ENCODE measurements at places on chromosomes 5 and 9. TPM values are rescaled to one million over a fixed set of nuclear protein-coding genes. Genes with fewer than 3 reads are reported as not detected.

DNA sequence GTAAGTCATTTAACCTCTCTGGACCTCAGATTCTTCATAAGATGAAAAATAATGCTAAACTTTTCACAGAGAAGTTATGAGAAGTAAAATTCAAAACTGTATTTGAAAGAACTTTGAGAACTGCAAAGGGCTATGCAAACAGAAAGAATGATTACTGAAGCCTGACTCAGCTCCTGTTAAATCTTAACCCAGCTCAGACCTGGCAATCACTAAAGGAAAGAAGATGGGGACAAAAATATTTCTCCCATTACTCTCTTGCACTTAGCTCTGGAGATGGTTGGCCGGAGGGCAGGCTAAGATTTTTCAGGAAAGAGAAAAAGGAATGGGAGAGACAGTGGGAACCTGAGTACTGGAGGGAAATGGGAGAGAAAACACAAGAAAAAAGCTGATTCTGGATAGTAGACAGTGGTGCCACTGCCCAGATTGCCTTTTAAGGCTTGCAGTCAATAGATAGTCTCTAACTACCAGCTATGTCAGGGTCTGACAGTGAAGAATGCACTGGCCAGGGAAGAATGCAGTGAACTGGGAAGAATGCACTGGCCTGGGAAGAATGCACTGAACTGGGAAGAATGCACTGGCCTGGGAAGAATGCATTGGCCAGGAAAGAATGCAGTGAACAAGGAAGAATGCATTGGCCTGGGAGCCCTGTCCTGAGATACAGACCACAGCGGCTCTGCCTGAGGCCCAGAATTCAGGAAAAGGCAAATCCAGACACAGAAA lies 25.2 kb upstream of the CEMIP2 start:
- DNase-seq: peak; percentile 75

GRCh38 chr9:68741234-68741633 lies 36.2 kb downstream of the PIP5K1B start:
- DNase-seq: no peak

DNA sequence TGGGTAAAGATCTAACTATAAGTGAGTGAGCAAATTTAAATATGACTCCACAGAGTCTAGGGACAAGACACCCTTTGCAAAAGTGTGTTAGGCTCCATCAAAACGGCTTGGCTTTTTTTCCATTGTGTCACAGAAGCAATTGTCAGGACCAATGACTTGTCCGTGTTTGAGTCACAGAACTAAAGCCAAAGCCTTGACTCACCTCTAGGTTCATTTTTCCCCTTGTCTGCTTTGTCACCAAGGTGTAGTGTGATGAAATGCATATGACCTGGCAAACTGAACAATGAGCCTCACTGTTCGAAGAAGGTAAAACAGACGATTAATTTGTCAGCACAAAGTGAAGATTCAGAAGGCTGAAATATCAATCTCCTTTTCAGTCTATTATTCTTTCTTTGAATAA lies 331.0 kb downstream of the GLIS3 start:
- no peak for DNase-seq

GRCh38 chr5:1139331-1140170 lies 27.7 kb upstream of the SLC12A7 start:
- no peak for DNase-seq

DNA sequence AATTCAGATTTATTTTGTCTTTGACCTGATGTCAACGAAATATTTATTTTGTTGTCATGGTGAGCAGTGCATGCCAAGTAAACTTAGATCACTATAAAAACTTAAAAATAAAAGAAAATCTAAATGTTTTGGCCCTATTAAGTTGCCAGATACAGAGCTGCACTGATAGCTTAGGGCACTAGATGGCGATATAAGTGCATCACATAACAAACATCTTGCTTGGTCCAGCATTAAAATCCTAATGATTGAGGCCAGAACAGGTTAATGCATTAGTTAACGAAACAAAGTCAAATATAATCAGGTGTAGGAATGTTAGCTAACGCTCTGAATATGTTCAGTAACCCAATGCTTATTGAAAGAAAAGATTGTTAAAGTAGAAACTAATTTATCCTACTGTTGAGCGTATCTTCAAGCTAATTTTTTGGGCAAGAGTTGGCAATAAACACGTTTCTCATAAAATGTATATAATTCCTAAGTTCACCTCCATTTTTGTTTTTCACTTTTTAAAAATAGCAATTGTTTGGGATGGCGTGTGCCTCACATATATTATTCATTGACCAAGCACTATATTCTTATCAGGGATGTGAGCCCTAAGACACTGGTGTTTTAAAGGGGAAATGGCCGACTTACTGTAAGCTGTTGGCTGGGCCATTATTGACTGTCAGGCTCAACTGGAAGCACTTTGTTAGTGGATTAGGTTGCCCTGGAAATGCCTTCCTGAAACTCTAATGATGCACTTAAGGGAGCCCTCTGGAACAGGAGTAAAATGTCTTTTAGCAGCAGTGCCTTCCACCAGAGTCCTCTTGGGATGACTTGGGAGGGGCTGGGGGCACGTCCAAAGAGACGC lies 33.3 kb downstream of the KCTD16 start:
- DNase-seq: peak; percentile 70

GRCh38 chr5:27208051-27208450 lies 169.7 kb upstream of the CDH9 start:
- no peak for DNase-seq

- no peak for DNase-seq
These were observed 394 bp downstream of the TLR4 start for GRCh38 chr9:117704597-117704996.

The DCTN3 gene
- total RNA-seq: 59.7 TPM

DNA sequence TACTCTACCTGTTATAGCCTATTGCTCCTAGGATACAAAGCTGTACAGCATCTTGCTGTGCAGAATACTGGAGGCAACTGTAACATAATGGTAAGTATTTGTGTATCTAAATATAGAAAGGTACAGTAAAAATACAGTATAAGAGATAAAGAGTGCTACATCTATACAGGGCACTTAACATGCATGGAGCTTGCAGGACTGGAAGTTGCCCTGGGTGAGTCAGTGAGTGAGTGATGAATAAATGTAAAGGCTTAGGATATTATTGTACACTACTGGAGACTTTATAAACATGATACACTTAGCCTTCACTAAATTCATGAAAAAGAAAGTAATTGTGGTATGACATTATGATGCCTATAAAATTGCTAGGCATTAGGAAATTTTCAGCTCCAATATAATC lies 65.5 kb upstream of the OSMR start:
- DNase-seq: no peak

All from SK-MEL-5 (cell line).